ENCODE measurements at places on chromosomes 2 and 18. TPM values are rescaled to one million over a fixed set of nuclear protein-coding genes. Genes with fewer than 3 reads are reported as not detected.

- no peak for DNase-seq
Measured at GRCh38 chr18:56470406-56471351, 167.7 kb downstream of the TXNL1 start.

DNA sequence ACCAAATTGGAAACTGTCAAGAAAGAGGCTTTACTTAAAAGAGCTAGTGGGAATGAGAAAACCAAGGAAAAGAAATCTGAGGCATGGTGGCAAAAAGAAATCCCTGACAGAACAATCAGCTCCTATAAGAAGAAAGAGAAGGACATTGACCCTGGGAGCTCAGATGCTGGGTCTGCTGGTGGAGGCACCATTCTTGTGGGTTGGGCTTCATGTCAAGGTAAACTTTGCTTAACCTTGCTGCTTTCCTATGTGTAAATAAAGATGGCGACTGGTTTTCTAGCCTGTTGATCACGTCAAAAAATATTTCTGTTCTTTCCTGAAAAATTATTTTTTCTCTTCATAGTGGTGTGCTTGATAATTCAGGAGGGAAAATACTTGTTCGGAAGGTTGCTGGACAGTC lies 58.1 kb downstream of the VIT start:
- DNase-seq, result no peak

The LHCGR gene
- total RNA-seq, result not detected

The MDH1B gene
- 0.35 TPM for total RNA-seq

- no peak for DNase-seq
Measured at GRCh38 chr18:6711467-6711866, 18.0 kb upstream of the ARHGAP28 start.

The TMEM198 gene
- 0.79 TPM for total RNA-seq
